ENCODE measurements at places on chromosomes 11 and 22.

GRCh38 chr11:111745719-111746504 lies 20.3 kb downstream of the PPP2R1B start:
- DNase-seq, result no peak

DNA sequence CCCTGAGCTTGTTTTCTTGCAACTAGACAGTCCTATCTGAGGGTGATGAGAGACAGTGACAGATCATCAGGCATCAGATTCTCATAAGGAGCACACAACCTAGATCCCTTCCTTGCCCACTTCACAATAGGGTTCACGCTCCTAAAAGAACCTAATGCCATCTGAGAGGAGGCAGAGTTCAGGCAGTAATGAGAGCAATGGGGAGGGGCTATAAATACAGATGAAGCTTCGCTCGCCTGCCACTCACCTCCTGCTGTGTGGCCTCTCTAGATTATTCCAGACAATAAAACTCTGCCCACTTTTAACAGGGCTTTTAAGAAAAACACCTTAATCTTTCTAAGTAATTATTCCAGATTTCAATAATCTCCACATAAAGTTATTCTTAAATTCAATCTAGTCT lies 43.9 kb upstream of the PAK1 start:
- DNase-seq, result no peak

- no peak for DNase-seq
These were observed 129.7 kb downstream of the ARHGAP42 start for GRCh38 chr11:100816823-100817222.

GRCh38 chr11:2306452-2306823 lies 4.6 kb downstream of the TSPAN32 start:
- peak; percentile 70 for DNase-seq

GRCh38 chr11:99548264-99548663 lies 527.5 kb downstream of the CNTN5 start:
- no peak for DNase-seq

DNA sequence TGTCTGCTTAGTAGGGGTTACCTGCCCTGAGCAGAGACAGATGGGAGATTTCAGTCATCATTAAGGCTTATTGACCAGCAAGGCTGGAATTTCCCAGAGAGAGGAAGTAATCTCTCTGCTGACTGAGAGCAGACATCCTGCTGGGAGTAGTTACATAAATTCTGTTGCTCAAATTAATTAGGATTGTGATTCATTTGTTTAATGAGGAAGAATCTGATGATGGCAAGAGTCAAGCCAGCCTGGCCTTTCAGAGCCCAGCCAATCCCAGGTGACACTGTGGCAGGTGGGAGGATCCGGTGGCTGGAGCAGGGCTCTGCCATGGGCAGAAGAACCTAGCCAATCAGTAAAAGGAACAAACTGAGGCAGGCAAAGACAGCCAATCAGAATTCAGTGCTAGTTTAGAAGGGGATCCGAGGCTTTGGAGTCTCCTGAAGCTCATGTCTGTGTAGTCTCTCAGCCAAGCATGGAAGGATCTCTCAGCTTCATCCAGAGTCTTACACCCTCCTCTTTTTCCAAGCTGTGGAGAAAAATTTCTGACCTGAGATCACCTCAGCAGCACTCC lies 61.2 kb upstream of the CHST1 start:
- no peak for DNase-seq

GRCh38 chr11:126297004-126297403 lies 6.9 kb upstream of the DCPS start:
- no peak for DNase-seq

- no peak for DNase-seq
These were observed 128.6 kb downstream of the SLC17A6 start for GRCh38 chr11:22466809-22467208.

- DNase-seq, result no peak
These were observed 86.7 kb downstream of the ALX4 start for GRCh38 chr11:44223238-44223637.

DNA sequence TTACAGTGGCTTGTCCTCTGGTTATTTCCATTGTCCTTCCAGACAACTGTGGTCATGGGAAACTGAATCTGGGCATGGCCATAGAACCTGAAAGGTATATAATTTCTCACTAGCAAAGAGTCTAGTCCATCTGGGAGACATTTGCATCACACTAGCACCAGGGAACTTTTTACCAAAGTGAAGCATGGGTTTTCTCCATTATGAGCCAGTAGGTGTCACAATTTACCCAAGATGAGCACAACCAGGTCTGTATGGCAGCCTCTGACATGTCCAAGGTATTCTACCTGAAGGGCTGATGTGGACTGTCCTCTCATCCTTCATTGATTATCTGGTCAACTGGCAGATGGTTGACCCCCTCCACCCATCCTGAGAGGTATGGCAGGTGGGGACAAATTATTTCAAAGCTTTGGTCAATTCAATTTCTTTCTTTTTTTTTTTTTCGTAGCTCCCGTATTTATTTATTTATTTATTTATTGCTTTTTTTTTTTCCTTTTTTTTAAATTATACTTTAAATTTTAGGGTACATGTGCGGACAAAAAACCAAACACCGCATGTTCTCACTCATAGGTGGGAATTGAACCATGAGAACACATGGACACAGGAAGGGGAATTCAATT lies 425.9 kb downstream of the TMEM135 start:
- no peak for DNase-seq

GRCh38 chr11:65917077-65917433 lies 1.8 kb downstream of the C11orf68 start:
- DNase-seq, result no peak

- DNase-seq, result no peak
These were observed 41.0 kb downstream of the TRAF6 start for GRCh38 chr11:36469063-36469462.

DNA sequence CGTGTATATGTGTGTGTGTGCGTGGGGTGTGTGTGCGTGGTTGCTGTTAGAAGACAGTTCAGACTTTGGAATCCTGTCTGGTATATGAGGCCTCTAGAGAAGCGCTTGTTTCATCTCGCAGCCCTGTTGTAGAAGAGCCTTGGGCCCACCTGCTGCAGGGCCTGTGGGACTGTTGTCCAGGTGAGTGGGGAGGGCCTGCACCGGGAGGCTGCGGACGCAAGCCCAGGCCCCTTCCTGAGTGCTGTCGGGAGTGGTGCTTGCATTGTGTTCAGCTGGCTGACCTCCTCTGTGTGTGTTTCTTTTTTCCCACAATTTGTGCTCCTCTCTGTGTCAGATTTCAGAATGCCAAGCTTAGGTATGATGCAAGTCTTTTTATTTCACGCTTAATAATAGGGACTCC lies 128.4 kb downstream of the TBC1D22A start:
- no peak for DNase-seq

- peak; percentile 67 for DNase-seq
These were observed 475 bp downstream of the MAPK12 start for GRCh38 chr22:50260801-50261614.

GRCh38 chr11:88183233-88183632 lies 8.0 kb upstream of the RAB38 start:
- no peak for DNase-seq

DNA sequence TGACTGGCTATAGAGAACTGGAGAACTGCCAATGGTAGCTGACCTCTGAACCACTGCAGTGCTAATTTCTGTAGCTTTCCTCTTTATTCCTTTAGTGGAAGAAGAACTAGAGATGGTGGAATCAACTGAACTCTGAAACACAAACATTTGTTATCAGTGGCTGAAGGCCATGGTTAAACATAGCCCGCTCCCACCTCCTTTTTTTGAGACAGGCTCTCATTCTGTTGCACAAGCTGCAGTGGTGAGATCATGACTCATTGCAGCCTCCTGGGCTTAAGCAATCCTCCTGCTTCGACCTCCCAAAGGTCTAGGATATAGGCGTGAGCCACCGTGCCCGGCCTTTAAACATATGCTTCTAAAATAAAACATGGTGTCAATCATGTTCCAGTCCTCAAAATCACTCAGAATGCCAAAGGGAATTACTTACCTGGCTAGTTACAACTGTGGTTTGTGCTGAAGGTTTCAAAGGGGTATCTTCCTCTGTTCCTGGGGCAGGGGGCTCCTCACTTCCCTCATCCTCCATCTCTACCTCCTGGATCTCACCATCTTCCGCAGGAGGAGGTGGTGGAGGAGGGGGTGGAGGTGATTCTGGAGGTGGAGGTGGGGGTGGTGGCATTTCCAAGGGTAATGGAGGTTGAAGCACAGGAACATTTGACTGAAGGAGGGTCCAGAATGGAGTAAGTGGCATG lies 9.0 kb upstream of the AGBL2 start:
- peak; percentile 32 for DNase-seq

DNA sequence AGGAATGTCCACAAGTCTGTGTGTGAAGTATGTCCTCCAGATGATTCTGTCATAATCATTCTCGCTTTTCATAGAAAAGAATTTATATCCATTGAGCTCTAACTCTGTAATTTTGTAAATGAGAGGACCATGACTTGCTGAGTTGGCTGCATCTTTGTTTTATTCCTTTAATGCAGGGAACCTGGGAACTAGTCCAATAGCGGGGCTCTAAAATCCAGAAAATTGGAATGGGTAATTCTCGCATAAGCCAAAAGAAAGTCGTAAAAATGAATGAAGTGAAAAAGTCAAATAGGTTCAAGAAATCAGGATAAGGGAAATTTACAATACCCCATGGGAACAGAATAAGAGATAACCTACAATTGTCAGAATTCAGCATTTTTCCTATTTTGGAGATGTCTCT lies 232.5 kb downstream of the RAB38 start:
- DNase-seq, result no peak

DNA sequence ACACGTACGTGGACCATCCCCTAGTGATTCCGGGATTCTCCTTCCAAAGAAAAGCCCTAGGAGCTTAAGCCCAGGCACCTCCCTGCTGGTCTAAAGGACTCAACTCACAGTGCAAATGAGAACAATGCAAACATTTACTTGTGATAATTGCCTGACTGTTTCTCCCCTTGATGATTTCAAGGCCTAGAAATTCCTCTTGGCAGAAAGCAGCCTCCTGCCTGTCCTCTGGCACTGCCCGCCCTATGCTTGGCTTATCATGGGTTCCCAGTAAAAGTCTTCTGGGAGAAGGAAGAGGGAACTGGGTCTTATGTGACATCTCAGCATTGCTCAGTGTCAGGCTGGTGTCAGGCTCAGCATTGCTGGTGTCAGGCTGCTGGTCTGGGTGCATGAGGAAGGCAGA lies 351.8 kb downstream of the SHANK2 start:
- DNase-seq, result no peak
